ENCODE measurements at places on chromosomes 2 and 18.

- DNase-seq: no peak
These were observed 217.0 kb downstream of the ANAPC1 start for GRCh38 chr2:111667001-111667400.

GRCh38 chr2:63736354-63736753 lies 105.3 kb upstream of the UGP2 start:
- DNase-seq: no peak

DNA sequence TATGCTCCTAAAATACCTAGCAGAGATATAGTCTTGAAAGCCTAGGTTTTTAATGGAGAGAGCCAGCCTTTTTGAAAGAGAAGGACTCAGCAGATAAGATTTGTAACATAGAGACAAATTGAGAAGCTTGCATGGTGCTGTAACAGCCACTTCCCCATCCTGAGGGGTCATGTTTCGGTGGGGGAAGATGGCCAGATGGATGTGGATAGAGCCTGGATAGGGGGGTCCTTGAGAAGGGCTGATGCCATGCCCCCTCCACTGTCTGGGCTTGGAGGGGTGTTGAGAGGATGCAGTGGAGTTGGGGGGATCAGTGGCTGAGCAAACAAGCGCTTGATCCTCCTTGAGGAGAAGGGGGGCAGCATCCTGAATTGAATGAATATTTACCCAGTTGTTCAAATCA lies 178.0 kb upstream of the HS6ST1 start:
- no peak for DNase-seq

- DNase-seq: no peak
These were observed 261.3 kb upstream of the CCDC68 start for GRCh38 chr18:55220523-55220922.

DNA sequence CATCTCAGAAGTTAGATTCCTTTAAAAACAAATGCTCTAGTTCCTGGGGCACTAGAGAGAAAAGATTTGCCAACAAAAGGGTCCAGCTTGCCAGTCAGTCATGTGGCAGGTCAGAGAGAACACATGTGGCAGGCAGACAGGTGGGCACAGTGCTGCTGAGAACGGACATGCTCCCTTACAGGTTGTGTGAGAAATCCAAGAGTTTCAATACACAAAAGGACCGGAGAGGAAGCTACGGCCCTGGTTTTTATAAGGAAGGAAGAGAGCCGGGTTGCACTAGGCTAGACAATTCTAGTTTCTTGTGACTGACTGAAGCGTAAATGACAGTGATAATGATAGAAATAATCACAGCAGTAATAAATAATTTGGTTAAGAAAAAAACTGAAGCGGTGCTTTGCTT lies 18.3 kb downstream of the CDC42EP3 start:
- no peak for DNase-seq

DNA sequence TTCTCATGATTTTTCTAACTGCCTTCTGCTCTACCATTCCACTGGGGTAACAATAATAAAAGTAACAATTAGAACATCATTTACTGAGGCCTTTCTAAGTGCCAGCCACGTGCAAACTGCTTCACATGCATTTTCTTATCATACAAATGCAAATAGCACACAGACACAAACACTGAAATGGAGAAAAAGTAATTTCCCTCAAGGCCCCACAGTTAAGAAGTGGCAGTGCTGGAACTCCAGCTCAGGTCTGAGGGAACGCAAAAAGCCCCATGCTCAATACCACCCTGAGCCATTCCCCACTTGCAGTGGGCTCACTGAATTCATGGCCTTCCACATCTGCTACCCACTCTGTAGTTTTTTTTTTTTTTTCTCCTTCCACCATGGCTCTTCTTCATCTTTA lies 140.6 kb downstream of the UPP2 start:
- no peak for DNase-seq

DNA sequence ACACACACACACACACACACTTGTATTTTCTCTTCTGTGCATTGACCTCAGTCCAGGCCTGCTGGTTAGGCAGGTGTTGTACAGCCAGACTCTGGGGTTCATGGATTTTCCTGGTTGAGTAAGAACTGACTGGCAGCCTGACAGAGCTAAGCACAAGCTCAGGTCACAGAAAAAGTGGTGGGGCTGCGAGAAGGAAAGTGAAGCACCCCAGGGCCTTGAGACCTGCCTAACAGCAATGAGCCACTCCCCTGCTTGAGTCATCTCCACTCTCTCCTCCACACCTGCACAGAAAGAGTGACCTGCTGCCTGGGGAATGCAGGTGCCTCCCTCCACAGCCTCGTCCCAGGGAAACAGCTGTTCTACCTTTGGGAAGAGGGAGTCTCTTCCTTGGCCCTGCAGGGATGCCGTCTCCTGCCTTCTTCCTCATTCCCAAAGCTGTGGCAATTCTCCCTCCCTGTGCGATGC lies 91.4 kb upstream of the LGALSL start:
- no peak for DNase-seq

DNA sequence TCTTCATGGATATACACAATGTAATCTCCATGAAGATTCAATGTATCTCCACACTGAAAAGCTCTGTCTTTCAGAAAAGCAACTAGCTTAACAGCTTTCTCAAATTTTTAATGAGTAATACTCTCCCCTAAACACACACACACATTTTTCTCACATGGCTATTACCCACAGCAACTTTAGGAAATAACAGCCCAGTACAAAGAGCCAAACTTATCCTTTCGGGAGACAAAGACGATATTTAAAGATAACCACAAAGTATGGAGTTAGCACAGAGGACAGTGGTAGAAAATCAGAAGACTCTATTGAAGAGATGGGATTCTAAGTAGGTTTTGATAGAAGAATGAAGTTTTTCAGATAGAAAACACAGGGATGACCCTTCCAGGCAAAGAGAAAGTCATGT lies 394.9 kb upstream of the TRIB2 start:
- no peak for DNase-seq

GRCh38 chr2:65113816-65114215 lies 16.1 kb downstream of the RAB1A start:
- DNase-seq: no peak

DNA sequence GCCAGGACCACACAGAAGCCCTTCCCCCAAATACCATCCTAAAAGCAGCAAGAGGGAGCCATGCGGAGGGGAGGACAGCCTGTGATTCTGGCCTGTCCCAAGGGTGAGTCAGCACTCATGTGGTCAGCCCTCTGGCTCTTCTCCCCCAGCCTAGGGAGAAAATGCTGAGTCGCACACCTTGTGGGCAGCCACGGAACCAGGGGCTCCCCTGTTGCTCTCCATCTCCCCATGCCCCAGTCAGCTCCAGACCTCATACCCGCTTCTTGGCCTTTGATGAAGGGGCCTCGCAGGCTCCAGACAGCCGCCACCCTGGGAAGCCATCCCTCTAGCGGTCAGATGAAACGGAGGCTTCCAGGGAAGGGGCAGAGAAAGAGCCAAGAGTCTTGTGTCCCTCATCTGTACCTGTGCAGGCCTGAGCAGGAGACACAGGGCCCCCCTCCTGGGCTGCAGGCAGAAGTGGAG lies 181.3 kb upstream of the SIX2 start:
- no peak for DNase-seq

GRCh38 chr2:105038383-105039061 lies 653 bp downstream of the MRPS9 start:
- no peak for DNase-seq
